Smooth muscle cell of the brain vasculature (primary cell): ENCODE measurements at places on chromosomes 3 and 15.

DNA sequence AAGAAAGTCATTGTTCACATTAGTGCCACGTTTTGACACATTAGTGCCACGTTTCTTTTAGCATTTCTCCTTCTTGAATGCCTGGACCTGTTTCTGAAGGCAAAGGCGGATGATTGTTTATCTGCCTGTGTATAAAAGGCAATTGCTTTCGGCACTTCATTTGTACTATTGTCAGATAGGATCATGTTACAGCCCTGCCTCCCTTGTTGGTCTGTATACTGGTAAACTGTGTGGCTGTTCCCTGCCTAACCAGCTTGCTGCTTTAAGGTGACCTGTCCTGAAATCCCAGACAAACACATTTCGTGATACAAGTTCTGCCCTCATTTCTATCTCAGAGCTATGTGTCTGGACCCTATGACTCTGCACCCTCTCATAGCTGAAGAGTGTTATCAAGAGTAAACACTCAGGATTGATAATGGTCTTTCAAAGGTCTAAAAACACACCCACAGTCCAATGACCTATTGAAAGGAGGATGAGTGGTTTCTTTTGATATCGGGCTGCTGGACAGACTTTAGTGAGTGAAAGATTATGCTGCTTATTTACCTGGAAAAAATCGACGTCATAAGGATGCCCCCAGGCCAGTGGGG, 276.3 kb upstream of the MCTP2 start:
- no peak for DNase-seq

GRCh38 chr15:101049856-101050622, 130.9 kb downstream of the LRRK1 start:
- DNase-seq, result no peak

- no peak for DNase-seq
These were observed 560.5 kb upstream of the ZNF717 start for GRCh38 chr3:76345878-76346277.

GRCh38 chr3:47476644-47477199, 981 bp upstream of the SCAP start:
- no peak for DNase-seq

- DNase-seq, result peak; percentile 76
These were observed 48.2 kb upstream of the PYDC2 start for GRCh38 chr3:191412759-191413158.

DNA sequence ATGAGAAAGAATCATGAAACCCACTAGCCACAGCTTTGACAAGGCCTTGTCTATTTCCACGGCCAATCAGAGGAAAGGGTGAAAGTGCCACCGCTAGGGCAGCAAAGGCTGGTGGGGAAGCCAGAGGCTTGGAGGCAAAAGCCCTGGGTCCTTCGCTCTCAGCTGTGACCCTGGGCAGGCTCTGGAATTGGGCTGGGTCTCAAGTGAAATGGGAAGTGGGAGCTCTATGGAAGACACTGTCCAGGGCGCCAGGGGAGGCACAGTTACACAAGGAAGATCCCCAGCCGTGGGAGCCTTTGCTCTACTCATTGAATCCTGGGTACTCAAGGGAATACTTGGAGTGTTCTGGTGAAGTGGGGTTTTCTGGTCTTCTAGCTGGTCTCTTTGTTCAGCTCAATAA, 136.2 kb downstream of the ASB7 start:
- DNase-seq, result no peak
